Panc1 (cell line): ENCODE measurements at places on chromosomes 2 and 18.

DNA sequence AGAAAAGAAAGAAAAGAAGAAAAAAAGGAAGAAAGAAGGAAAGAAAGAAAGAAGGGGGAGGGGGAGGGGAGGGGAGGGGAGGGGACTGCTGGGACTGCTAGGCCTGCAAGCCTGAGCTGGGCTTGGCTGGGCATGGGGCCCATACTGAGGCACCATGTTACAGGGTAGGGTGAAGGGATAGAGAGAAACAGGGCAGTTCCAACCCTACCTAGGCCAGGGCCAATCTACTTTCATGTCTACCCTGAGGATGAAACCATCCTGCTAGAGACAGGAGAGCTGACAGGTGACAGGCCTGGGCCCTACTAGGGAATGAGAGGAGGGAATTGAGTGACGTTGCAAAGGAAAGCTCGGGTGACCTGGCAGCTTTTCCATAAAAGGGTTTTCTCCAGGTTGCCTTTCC, 41.7 kb downstream of the TEX44 start:
- no peak for DNase-seq
- no peaks in the 10 kb centered on the region for H3K36me3 ChIP-seq
- no peaks in the 10 kb centered on the region for H3K27me3 ChIP-seq
- peaks cover 8% of the 10 kb centered on the region for H3K4me1 ChIP-seq
- no peak overlapping the region for H3K4me3 ChIP-seq
- H3K27ac ChIP-seq: 0 out of 2 replicates have a peak overlapping the region, but pooled peaks have one; percentile 36

- no peak overlapping the region for H3K4me3 ChIP-seq
- no peaks in the 10 kb centered on the region for H3K27me3 ChIP-seq
- no peaks in the 10 kb centered on the region for H3K36me3 ChIP-seq
- no peak for DNase-seq
- H3K4me1 ChIP-seq: no peaks in the 10 kb centered on the region
- no peak overlapping the region for H3K27ac ChIP-seq
Observed at GRCh38 chr2:19187323-19188020, 171.0 kb downstream of the OSR1 start.

DNA sequence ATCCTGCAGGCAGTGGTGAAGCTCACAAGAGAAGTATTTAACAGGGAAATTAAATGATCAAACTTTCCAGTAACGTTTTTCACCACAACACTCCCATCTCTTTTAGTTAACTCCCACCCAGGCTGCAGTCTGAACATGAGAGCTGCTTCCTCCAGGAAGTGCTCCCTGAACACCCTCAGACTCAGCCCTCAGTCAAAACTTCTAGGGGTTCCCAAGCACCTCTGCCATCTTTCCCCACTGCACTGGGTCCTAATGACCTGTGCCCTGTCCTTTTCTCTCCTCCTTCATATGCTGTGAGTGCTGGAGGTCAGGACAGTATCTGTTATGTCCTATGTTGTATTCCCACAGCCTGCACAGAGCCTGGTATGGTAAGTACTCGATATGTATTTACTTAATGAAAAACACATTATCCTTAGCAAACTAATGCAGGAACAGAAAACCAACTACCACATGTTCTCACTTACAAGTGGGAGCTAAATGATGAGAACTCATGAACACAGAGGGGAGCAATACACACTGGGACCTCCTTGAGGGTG, 49.2 kb upstream of the ASPRV1 start:
- DNase-seq: no peak
- H3K4me1 ChIP-seq: no peaks in the 10 kb centered on the region
- no peaks in the 10 kb centered on the region for H3K27me3 ChIP-seq
- no peaks in the 10 kb centered on the region for H3K36me3 ChIP-seq
- H3K27ac ChIP-seq: no peak overlapping the region

GRCh38 chr2:184598002-184598315, 370 bp upstream of the ZNF804A start:
- H3K4me3 ChIP-seq: peak overlapping the region; percentile 62
- H3K27me3 ChIP-seq: no peaks in the 10 kb centered on the region
- peaks cover 9% of the 10 kb centered on the region for H3K4me1 ChIP-seq
- peak overlapping the region; percentile 68 for H3K27ac ChIP-seq
- no peak for DNase-seq
- H3K36me3 ChIP-seq: no peaks in the 10 kb centered on the region

- H3K27ac ChIP-seq: no peak overlapping the region
- no peaks in the 10 kb centered on the region for H3K36me3 ChIP-seq
- H3K27me3 ChIP-seq: peaks cover 5% of the 10 kb centered on the region
Observed at GRCh38 chr2:219707496-219708285, 80.3 kb downstream of the SLC4A3 start.

DNA sequence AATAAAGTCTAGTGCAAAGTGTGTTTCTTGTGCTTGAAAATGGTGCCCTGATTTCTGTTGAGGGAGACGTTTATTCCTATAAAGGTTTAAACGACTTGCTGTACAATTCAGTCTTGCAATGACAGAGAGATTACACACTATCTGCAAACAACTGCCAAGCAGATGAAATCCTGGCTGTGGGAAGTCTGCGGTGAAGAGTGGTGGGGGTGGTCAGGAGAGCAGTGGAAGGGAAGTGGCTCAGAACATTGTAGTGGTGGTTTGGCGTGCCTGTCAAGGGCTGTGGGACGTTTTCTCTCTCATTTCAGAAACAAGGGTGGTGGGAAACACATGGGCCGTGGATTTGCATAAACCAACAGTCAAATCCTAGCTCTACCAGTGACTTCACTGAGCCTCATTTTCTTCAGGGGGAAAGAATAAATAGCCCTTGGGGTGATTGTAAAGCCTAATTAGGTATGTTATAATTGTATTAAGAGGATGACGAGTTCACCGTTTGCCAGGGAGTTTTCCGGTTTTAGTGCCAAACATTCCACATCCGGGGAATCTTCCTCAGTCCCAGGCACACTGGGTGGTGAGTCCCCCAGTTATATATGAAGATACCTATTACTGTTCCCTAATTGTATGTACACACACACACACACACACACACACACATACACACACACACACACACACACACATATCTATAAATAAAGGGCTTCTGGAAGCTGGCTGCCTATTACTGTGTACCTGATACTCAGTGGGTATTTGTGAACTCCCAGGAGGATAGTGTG, 115.0 kb downstream of the SPTBN1 start:
- H3K36me3 ChIP-seq: no peaks in the 10 kb centered on the region
- peaks cover 81% of the 10 kb centered on the region for H3K4me1 ChIP-seq
- H3K27me3 ChIP-seq: no peaks in the 10 kb centered on the region
- H3K27ac ChIP-seq: peak overlapping the region; percentile 90
- peak; percentile 90 for DNase-seq
- H3K4me3 ChIP-seq: no peak overlapping the region

DNA sequence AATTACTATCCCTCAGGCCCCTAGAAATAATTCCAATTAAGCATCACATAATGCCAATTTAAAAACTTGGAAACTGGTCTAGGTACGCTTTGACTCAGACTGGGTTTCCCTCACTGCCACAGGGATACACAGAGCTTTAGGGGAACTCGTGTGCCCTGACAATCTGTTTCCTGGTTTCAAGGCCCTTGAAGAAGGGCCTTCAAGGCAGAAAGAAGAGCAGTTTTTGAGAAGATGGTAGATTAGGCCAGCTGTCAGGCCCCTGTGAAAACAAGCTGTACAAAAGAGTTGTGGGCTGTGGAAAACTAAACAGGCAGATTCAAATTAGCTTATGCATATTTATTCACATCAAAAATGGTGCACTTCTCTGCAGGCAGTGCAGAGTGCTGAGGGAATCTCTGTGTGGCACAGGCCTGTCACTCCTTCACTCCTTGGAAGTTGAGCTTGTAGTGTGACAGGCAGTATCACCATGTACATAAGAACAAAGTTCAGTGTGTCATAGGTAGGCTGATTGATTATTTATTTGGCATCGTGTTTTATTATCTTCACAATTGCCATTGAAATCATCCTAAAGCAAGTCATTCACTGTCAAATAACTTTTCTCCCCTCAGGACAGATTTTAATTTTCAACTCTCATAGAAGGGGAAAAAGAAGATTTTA, 614.4 kb upstream of the GYPC start:
- H3K4me1 ChIP-seq: no peaks in the 10 kb centered on the region
- no peak overlapping the region for H3K4me3 ChIP-seq
- no peak for DNase-seq

GRCh38 chr2:208134928-208135586, 5.4 kb upstream of the CRYGC start:
- no peaks in the 10 kb centered on the region for H3K36me3 ChIP-seq
- DNase-seq: no peak
- H3K4me1 ChIP-seq: no peaks in the 10 kb centered on the region
- H3K4me3 ChIP-seq: no peak overlapping the region
- no peak overlapping the region for H3K27ac ChIP-seq
- H3K27me3 ChIP-seq: no peaks in the 10 kb centered on the region

DNA sequence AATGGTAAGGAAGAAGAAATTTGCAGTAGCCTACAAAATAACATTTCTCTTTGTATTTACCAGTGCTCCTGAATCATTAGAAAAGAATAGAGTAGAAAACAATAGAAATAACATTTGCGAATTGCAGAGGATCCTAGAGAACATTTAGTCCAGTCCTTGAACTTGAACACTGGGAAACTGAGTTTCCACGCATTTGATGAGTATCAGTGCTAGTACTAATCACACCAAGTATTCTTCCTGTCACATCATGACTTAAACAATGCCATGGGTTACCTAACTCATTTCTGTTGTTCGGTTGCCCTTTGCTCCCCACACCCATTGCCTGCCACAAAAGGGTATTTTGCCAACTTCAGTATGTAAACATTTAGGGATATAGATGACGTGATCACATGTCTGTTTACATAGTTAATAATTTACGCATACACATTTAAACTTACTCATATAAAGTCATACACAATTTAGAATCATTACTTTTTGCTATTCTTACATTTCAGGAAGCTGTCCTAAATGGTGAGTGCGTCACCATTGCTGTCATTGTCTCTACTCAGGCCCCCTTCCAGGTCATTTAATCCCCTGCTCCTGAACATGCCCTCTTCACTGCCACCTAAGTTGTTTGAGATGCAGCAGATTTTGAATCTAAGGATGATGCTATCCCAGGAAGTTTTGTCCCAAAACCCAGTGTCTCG, 42.3 kb downstream of the CRIM1 start:
- peaks cover 17% of the 10 kb centered on the region; the same call in 1 of the 2 replicates for H3K36me3 ChIP-seq
- no peaks in the 10 kb centered on the region for H3K27me3 ChIP-seq
- H3K4me1 ChIP-seq: peaks cover 98% of the 10 kb centered on the region
- peak overlapping the region; percentile 55 for H3K27ac ChIP-seq
- H3K4me3 ChIP-seq: no peak overlapping the region
